NCI-H510A (cell line): ENCODE measurements at places on chromosomes 16 and 17.
A peak's percentile ranks its signal among the peaks of the same experiment; 100 is the strongest.

DNA sequence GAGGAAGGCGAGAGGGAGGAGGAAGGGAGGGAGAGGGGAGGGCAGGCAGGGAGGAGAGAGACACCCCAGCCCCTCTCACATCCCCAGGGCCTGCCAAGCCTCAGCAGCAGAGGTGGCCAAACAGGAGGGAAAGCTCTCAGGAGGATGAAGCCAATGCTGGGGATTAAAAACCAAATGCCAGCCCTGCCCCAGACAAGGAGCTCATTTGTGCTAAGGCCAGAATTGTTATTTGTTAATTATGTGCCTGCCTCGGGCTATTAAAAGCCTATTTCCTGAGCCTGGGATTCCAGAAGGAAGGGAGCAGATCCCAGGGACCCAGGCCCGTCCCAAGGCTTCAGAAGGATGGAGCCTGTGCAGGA is 27.9 kb upstream of the GINS2 start:
- no peak for DNase-seq

GRCh38 chr17:34269969-34270368 is at the start of gene CCL7:
Gene CCL7 (plus strand): TSS chr17:34270221. CDS start chr17:34270291, 70 bp downstream.
- no peak for DNase-seq

GRCh38 chr17:1883536-1883935 is 53.7 kb downstream of the RPA1 start:
- no peak for DNase-seq

GRCh38 chr17:36752096-36752888 is 150.9 kb downstream of the MRM1 start:
- no peak for DNase-seq

- DNase-seq, result no peak
Observed at GRCh38 chr17:4163951-4164350, 21.0 kb downstream of the CYB5D2 start.

- no peak for DNase-seq
Observed at GRCh38 chr17:50210240-50211225, 9.1 kb upstream of the COL1A1 start.

- no peak for DNase-seq
Observed at GRCh38 chr17:412211-413015, 59.8 kb upstream of the RPH3AL start.

DNA sequence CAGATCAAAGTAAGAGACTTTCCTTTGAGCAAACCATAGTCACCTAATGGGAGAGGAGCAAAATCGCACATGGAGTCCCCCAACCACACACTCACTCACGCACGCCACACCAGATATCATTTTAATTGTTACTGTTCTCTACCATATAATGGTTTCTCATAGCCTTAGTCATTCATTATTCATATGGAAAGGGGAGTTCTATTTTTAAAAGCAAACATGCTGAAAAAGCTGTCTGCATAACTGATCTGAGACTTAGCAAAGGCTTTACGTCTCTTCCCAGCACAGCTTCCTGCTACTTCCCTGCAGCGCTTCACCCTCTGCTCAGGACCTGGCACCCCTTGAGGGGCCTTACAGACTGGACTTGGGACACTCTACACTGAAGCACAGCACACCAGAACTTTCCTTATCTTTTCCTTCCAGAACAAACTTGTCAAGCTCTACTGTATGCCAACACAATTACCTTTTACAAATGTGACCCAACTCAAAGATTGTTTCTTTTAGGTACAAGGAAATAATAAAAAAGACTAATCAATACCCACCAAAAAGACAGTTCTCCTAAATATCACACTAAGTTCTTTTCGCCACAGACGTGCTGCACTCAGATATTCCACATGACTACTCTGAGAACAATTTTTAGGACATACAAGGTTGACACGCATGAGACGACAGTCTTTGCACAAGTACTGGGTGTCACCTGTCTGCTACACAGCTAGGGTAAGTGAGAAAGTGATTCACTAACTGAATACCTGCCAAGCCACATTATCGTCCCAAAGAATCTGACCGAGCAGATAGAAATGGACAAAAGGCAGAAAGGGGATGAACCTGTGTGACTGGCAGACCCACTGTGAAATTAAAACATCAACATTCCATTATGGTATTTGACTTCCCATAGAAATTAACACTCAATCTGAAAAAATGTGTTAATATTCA is 21.5 kb downstream of the SRP68 start:
- DNase-seq, result no peak

DNA sequence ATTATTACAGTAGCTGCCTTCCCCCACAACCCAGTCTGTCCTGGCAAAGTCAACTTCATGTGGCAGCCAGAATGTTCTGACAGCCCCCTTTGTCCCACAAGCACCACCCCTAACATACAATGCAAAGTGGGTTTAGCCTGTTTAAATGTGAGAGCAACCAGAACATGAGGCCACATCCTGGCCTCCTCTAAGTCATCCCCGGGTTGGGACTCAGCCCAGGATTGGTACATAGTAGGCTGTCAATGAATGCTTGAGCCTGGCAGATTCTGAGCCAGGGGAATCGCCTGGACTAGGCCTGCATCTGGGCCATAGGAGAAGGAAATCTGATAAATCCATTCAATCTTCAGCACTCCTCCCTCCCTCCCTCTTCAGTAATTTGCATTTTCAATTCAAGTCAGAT is 4.3 kb upstream of the ITGA3 start:
- no peak for DNase-seq

DNA sequence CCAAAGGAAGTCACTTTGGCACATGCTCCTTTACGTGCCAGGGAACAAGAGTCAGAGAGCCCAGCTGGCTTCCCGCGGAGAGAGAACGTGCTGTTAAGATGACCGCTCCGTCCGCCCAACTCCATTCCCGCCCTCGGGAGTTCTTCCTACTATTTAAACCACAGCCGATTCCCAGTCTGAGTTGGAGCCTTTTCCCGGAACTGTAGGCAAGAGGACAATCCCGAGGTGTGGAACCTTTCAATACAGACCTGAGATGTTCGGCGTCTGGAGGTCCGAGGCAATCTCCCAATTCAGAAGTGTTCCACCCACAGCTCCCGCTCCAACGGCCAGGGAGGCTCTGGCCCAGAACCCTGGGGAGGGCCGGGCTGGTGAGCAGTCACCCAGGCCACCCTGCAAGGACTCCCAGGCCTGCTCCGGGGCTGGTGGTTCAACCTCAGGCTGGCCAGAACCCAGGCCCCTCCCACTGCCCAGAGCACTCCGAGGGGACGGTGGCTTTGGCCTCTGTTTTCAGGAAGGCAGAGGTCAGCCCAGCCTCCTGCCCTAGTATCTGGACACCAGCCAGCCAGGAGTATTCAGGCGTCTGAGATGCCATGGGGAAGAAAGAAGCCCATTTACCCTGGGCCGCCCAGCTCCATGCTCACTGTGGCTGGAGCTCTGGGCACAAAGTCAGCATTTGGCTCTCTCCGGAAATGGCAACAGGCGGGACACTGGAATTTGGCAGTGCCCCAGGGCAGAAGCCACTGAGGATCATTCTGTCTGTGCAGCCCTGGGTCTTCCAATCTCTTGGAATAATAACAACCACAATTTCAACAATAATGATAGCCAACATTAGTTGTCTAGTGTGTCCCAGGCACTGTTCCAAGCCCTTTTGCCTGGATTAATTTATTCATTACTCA is 21.4 kb downstream of the EMP2 start:
- no peak for DNase-seq

GRCh38 chr16:53152329-53152728 is 97.5 kb downstream of the CHD9 start:
- DNase-seq, result no peak

DNA sequence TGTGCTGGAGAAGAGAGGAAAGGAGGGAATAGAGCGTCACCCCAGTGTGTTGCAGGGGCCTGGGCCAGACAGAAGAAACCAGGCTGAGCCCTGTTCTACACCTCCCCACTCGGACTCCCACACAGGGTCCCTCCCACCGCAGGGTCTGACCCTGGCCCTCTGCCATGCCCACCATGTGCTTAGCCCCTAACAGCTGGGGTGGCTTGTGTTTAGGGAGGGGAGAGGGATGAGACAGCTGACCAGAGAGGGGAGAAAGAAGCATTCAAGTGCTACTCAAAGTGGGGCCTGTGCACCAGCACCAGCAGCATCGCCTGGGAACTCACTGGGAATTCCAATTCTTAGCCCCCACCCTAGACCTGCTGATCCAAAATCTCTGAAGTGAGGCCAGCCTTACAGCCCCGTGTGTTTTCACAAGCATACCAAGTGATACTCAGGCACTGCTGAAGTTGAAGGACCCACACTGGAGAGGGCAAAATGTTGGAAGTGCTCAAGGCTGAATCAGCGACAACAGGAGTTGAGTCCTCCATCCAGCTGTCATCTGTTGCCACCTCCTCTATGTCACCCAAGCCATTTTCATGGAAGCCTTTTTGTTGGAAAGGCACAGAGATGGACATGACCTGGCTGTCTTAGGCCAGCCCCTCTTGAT is 47.0 kb downstream of the FZD2 start:
- DNase-seq, result no peak

GRCh38 chr16:56278196-56278855 is 87.0 kb downstream of the GNAO1 start:
- DNase-seq, result no peak

DNA sequence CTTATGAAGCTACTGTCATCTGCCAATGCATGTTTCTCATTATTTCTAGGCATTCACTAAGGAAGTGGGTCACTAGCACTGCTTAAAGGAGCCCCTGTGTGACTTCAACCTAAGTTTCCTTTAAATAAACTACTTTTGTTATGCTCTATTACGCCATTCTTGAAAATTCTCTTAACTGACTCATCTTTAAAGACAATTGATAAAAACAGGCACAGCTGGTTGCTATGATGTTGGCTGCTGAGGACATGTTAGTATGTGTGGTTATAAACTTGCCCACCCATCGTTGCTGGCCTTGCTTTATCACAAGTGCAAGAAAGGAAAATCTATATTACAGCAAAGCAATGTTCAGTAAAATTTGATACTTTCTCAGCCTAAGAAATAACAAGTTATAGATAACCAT is 75.8 kb upstream of the CNTNAP4 start:
- DNase-seq, result no peak

DNA sequence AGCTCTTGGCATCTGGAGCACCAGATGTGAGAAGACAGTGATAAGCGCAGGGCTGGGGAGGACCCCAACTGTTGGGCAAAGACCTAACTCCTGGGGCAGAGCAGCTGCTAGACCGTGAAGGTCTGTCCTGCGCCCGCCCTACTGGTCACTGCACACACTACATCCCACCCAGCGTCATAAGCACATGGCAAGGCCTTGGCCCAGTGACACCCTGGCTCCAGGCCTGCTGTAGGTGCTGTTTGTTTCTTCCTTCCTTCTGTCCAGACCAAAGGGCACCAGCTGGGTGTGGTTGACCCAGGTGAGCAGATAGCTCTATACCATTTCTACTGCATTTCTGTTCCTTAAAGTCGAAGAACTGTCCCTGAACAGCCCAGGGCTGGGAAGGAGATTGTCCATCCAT is 6.4 kb downstream of the TRPV3 start:
- no peak for DNase-seq

- DNase-seq, result no peak
Observed at GRCh38 chr16:84879569-84880487, 60.0 kb downstream of the CRISPLD2 start.

DNA sequence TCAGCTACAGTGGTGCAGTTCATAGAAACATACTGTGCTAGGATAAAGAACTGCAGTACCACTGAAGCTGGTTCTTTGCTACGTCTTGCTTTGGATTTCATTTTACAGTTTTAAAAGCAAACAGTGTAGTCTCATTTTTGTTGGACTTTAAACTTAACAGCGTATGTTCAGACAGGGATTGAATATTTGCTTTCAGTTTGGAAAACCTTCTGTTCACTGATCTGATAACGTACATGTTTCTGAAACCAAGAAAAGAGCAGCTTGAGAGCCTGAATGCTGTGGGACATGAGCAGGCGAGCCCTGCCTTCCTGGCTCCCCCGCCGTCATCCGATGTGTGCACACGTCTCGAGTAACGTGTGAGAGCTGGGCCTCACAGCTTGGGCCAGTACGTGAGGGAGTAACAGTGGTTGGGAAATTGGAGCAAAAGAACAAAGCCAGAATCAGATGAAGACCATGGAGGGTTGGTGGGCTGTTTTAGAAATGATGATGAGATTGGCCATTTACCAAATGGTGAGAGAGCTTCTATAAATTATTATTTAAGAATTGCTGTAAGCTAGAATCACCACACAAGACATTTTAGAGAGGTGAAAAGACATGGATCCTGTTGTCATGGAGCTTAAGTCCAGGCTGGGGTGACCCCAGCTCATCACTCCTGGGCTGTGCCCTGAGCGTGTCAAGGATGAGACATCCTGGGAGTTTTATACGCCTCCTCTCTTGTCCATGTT is 20.8 kb upstream of the CLEC18C start:
- no peak for DNase-seq

GRCh38 chr17:68356520-68356919 is 65.2 kb downstream of the ARSG start:
- DNase-seq, result no peak

- DNase-seq, result no peak
Observed at GRCh38 chr17:28953444-28954118, 2.3 kb upstream of the PHF12 start.

DNA sequence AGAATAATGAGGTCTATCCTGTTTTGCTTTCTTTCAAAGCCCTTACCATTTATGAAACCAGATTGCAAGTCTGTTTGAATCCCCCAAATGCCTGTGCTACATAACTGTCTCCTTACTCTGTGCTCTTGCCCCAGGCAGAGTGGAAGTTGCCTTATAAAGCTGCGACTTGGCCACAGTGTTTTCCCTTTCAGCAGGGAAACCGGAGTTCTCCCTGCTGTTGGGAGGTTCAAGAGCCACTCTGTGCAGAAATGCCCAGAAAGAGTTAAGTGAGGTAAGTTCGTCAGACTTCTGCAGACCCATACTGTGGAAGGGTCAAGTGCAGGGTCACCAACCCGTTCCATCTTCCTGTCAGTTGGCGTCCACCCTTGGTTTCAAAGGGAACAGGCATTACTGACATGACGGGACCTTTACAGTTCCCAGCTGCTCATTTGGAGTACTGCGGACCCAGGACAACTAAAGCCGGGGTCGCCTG is 508.9 kb downstream of the WWOX start:
- no peak for DNase-seq

- DNase-seq, result peak; percentile 41
Observed at GRCh38 chr16:46853713-46854443, 22.9 kb upstream of the C16orf87 start.

- DNase-seq, result no peak
Observed at GRCh38 chr16:69440250-69440649, 15.8 kb downstream of the CYB5B start.

GRCh38 chr17:80523956-80524712 is 20.5 kb upstream of the RPTOR start:
- no peak for DNase-seq

GRCh38 chr17:73394512-73395450 is 83.0 kb upstream of the CDC42EP4 start:
- peak; percentile 46 for DNase-seq

DNA sequence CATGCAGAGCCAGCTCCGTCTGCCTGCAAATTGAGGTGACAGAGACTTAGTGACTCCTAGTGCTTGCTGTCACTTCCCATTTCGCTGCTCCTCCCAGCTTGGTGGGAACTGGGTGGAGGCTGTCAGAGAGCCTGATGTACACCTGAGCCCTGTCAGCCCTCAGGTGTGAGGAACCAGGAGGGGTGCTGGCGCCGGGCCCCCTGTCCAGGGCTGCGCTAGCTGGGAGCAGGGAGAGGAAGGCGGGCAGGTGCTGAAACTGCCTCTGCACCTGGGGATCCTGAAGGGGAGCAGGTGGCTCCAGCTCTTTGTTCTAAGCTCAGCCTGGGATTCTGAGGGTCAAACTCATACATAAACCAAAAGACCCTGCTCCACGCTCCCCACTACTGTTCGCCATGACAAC is 10.8 kb upstream of the WSCD1 start:
- DNase-seq, result no peak

- no peak for DNase-seq
Observed at GRCh38 chr16:79651363-79651762, 50.8 kb upstream of the MAF start.

GRCh38 chr17:6108382-6108781 is 38.2 kb downstream of the WSCD1 start:
- DNase-seq, result no peak

- no peak for DNase-seq
Observed at GRCh38 chr17:51045621-51046020, 75.0 kb downstream of the SPAG9 start.
